ENCODE measurements at places on chromosomes 4 and X. TPM values are rescaled to one million over a fixed set of nuclear protein-coding genes. Genes with fewer than 3 reads are reported as not detected.

- no peak for DNase-seq
Measured at GRCh38 chr4:57443787-57444186, 333.6 kb upstream of the IGFBP7 start.

GRCh38 chr4:101418466-101418865 lies 71.1 kb upstream of the PPP3CA start:
- no peak for DNase-seq

DNA sequence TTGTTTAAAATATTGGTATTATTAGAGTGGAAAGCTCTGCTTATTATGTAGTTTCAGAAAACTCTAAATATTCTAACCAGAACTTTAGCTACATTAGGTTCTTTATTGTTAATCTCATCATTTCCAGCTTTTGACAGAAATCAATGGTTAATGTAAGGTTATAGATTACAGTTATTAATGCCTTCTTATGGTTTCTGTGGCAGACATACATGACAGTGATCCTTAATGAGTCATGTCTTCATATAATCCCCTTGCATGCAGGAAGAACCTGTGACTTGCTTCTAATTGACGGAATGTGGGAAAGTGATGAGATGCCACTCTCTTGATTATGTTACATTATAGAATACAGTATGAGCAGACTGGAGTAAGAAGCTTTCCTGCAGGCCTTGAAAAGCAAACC lies 23.5 kb downstream of the KLHL8 start:
- DNase-seq: no peak

DNA sequence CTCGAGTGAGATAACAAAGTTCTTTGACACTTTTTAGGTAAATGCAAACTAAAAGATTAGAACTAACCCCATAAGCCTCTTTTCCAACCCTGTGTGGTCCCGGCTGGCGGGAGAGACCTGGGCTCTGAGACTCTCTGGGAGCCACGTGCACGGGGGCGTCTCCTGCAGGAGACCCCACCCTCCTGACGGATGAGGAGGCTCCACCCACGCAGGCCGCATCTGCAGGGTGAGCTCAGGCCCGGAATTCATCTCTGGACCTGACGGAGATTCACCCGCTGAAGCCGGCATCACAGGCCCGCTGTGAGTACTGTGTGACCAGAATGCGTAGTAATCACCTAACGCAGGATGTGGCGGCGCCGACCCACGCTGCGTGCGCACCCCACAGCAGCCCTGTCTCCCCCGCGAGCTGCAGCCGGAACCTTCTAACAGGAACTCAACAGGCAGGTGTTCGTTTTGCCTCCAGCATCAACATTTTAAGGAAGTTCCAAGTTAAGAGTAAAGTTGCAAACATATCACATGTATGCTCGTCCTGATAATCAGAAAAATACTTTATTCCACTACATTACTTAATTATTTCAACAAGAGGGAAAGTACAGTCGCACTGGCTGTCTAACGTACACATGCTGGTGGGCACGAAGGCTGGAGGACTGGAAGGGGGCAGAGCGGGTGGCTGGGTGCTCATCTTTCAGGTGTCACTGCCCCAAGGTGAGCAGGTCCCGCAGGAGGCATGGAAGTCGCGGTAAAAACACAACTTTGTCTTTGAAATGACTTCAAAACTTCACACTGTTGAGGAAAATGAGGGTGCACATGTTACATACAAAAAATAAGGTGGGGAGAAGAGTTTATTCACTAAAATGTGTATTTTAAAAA lies 44.5 kb downstream of the FGFRL1 start:
- peak; percentile 49 for DNase-seq

GRCh38 chr4:146317783-146318182 lies 103.4 kb downstream of the REELD1 start:
- DNase-seq: no peak

DNA sequence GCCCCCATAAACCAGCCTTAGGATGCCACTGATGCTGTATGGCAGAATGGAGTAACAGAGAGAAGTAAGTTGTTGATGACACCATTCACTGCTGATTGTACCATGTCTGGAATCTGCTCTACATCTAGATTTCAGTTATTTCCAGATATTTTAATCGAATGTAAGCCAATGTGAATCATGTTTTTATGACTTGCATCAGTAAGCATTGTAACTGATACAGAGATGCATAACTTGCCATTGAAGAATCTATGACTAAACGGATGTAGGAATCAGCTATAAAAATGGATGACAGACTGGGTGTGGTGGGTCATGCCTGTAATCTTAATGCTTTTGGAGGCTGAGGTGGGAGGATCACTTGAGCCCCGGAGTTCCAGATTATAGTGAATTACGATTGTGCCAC lies 161.0 kb upstream of the GATB start:
- no peak for DNase-seq

DNA sequence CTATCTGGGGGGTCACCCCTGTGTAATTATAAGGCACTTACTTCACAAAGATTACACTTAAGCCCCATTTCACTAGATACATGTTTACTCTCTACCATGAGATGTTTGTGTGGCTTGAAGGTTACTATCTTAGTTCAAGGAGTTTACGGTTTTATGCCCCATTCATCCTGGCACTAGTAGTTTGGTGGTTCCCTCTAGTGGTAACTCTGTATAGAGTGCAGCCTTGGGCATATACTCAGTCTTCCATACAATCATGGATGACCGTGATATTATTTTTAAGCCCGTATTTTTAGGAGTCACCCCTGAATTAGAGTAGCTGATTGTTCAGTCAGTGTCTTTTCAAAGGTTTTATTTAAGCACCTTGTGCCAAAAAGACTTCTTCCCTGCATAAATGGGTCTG lies 109.9 kb upstream of the FAM47C start:
- DNase-seq: no peak

GRCh38 chr4:168797738-168798375 lies 212.2 kb downstream of the CBR4 start:
- no peak for DNase-seq

- no peak for DNase-seq
Measured at GRCh38 chrX:103538728-103539127, 19.4 kb upstream of the RAB40A start.

GRCh38 chr4:170741856-170742255 lies 652.1 kb upstream of the AADAT start:
- no peak for DNase-seq

- DNase-seq: no peak
Measured at GRCh38 chrX:23327104-23327503, 7.5 kb upstream of the PTCHD1 start.

- no peak for DNase-seq
Measured at GRCh38 chr4:87975466-87975865, at the start of gene SPP1. Gene SPP1, plus strand, starts transcription at chr4:87975714. Its CDS starts 1,182 bp downstream, at chr4:87976896.

- no peak for DNase-seq
Measured at GRCh38 chr4:170007113-170007512, 19.1 kb downstream of the MFAP3L start.

- no peak for DNase-seq
Measured at GRCh38 chr4:52687696-52688095, 28.6 kb upstream of the USP46 start.

DNA sequence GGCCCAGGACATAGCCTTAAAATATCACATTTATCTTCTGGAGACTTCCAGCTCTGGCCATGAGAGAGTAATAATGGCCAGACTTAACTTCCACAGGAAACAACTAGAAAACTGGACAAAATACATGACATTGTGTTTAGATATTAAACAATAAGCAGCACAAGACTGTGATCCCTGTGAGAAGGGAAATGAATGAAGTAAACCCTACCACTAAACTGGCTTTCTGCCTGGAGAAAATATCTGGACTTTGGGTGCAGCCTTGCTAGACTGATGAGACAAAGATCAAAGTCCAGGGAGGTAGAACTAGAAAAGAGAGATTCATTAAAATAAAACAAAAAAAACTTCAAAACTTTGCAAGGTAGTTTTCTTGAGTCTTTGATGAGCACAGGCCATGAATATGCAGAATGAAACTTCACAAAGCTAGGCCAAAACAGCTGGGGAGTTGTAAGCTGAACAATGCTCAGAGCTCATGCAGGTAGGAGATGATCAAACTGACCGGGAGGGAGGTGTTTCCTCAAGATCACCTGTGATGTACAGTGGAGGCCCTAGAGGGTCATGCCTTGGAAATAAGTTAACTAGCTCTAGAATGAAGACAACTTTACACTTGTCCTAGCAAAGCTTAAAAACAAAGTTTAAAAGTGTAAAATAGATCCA lies 147.0 kb upstream of the SH3RF1 start:
- no peak for DNase-seq

DNA sequence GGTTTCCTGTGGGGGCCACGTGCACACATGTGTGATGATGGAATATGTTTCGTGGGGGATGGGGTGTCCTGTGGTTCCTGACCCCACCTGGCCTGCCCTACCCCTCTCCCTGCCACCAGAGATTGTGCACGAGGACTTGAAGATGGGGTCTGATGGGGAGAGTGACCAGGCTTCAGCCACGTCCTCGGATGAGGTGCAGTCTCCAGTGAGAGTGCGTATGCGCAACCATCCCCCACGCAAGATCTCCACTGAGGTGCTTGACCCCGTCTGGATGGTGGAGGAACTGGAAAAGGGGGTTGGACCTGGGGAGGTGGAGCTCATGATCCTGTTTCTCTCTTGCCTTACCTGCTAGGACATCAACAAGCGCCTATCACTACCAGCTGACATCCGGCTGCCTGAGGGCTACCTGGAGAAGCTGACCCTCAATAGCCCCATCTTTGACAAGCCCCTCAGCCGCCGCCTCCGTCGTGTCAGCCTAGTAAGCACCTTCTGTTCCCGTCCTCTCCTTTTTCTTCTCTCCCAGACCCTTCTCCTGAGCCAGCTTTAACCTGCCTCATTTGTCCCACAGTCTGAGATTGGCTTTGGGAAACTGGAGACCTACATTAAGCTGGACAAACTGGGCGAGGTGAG lies 5.9 kb downstream of the CDK16 start:
- DNase-seq: no peak

The TBC1D9 gene
- total RNA-seq: 12.8 TPM

The TRPC3 gene
- 0.25 TPM for total RNA-seq

The NDNF gene
- 9.0 TPM for total RNA-seq

The PPP1R3F gene
- 22.1 TPM for total RNA-seq
